ENCODE measurements at places on chromosomes 13 and 19.
A peak's percentile ranks its signal among the peaks of the same experiment; 100 is the strongest.

DNA sequence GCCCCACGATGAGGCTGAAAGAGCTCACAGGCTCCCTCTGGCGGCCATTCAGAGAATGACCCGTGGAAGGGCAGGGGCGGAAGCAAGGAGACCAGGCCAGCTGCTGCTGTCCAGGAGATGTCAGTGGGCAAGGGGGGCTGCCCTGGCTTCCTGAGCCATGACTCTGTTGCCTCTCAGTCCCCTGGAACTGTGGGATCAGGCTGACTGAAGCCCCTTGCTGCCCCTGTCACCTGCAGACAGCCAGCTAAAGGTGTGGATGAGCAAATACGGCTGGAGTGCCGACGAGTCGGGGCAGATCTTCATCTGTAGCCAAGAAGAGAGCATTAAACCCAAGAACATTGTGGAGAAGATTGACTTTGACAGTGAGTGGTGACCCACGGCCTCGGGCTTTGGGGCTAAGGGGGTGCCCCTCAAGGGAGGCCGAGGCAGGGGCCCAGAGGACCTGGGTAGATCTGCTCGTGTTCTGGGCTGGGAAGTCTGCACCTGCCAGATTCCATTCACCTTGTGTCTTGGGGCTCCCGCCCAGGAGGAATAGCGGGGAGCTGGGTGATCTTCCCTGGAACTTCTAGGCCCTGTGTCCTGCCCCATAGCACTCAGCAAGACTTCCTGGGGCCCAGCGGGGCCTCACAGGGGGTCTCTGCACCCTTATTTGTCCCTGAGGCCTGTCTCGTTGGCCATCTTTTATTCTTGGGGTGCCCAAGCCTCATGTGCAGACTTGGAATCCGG lies 12.5 kb upstream of the ACTN4 start:
- peak; percentile 83 for DNase-seq

- DNase-seq = no peak
These were observed 12.4 kb upstream of the CD22 start for GRCh38 chr19:35316560-35316959.

DNA sequence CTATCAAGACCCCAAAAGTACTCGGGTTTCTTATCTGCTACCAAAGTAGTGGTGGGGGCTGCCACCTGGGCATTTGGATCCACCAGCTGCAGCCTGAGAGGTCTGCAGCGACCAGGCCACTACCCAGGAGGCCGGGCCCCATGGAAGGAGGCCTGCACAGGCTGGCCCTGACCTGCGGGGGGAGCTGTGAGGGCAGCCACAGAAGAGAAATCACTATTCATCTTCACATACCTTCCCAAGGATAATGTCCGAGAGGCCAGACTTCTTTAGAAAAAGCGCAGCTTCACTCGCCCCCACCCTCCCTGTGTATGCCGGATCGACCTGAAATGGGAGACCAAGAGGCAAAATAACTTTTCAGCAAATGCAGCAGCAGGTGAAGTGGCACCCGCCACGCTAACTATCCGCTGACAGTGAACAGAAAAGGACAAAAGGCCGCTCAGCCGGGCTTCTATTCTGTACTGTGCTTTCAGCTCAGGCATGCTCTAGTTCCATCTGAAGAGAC lies 30.1 kb downstream of the EPS15L1 start:
- DNase-seq = no peak

DNA sequence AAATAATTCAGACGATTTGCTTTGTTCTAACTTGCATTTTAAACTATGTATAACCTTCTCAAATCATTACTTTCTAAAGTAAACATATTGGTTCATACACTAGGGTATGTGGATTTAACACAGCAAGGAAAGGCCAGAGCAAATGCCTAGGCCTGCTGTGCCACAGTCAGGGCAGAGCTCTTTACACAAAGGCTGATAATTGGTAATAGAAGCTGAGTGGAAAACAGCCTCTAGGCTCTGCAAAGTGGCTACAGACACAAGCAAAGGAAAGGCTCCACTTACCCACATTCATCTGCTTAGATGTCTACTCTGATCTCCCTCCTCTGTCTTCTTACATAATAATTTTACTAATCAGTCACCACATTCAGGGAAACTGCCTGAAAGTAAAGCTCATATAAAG lies 382.9 kb downstream of the OLFM4 start:
- DNase-seq = no peak

GRCh38 chr19:8504919-8505318 lies 2.5 kb upstream of the PRAM1 start:
- DNase-seq = no peak

- no peak for DNase-seq
These were observed 13.7 kb downstream of the GAS6 start for GRCh38 chr13:113849981-113850721.

DNA sequence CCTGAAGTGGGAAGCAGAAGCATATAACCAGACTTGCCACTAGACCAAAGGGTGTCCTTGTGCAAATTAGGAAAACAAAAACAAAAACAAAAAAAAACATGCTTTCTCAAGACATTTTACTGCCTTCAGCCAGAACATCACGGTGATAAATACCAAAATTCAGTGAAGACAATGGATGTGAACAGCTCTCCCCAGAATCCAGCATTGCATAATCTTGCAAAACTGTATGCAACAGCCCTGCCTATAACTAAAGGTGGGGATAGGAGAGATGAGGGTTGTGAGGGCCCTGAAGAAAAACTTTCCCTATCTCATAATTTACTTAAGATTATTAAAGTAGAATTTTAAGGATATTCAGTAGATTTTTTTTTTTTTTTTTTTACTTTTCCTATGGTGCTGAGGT lies 24.9 kb upstream of the NDFIP2 start:
- DNase-seq = no peak

DNA sequence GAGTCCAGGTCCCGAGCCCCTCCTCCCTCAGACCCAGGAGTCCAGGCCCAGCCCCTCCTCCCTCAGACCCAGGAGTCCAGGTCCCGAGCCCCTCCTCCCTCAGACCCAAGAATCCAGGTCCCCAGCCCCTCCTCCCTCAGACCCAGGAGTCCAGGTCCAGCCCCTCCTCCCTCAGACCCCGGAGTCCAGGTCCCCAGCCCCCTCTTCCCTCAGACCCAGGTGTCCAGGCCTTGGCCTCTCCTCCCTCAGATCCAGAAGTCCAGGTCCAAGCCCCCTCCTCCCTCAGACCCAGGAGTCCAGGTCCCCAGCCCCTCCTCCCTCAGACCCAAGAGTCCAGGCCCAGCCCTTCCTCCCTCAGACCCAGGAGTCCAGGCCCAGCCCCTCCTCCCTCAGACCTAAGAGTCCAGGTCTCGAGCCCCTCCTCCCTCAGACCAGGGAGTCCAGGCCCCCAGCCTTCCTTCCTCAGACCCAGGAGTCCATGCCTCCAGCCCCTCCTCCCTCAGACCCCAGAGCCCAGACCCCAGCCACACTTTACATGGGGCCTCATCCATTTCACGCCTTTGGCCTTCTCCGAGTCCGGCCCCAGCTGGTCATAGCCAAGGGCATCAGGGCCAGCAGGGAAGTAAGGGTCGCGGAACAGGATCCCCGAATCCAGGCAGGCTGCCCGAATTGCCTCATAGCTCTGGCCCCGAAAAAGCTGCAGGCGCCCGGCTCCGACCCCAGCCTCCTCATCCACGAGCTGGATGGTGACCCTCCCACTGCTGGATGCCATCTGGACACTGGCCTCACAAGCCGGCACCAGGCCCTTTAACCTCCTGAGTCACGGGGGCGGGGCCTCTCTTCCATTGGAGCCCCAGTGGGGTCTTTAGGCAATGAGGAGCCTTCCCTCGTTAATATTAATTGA lies 628 bp downstream of the CAPN12 start:
- DNase-seq = no peak

GRCh38 chr13:99496184-99497142 lies 4.8 kb upstream of the TM9SF2 start:
- DNase-seq = peak; percentile 21

GRCh38 chr19:47430041-47430802 lies 10.9 kb upstream of the MEIS3 start:
- peak; percentile 51 for DNase-seq

- DNase-seq = no peak
These were observed 39.3 kb downstream of the MBNL2 start for GRCh38 chr13:97261254-97262005.

GRCh38 chr13:72004246-72004645 lies 137.2 kb upstream of the DACH1 start:
- DNase-seq = no peak

DNA sequence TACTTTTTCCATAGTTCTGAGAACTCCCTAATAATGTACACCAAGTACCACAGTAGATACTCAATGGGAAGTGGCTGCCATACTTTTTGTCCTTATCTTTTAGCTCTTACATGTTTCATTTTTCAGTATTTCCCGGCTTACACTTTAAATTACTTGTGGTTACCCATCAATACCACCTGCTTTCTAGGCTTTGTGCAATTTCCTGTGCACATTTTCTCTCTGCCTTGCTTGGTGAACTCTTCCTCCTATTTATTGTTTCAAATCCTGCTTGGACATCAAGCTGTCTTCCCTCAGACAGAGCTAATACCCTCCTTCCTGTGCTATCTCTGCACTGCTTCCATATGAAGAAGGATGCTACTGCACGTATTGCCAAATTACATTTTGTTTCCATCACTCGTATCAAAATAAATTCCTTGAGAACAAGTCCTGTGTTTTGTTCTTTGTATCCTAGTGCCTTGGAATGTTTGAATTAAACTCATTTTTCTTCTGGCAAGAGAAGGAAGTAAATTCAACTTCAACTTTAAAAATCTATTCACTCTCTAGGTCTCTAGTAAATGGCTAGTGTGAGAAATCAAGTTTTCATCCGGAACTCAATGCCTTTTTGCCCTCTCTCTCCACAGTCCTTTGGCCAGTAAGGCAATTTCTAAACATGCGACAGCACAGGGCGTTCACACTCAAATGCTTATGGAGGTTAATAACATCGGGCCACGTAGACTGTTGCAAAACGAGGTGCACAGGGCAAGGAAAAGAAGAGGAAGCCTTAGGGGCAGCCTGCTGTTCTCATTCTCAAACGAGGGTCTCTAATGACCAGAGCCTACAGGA lies 5.6 kb downstream of the ZAR1L start:
- DNase-seq = no peak

DNA sequence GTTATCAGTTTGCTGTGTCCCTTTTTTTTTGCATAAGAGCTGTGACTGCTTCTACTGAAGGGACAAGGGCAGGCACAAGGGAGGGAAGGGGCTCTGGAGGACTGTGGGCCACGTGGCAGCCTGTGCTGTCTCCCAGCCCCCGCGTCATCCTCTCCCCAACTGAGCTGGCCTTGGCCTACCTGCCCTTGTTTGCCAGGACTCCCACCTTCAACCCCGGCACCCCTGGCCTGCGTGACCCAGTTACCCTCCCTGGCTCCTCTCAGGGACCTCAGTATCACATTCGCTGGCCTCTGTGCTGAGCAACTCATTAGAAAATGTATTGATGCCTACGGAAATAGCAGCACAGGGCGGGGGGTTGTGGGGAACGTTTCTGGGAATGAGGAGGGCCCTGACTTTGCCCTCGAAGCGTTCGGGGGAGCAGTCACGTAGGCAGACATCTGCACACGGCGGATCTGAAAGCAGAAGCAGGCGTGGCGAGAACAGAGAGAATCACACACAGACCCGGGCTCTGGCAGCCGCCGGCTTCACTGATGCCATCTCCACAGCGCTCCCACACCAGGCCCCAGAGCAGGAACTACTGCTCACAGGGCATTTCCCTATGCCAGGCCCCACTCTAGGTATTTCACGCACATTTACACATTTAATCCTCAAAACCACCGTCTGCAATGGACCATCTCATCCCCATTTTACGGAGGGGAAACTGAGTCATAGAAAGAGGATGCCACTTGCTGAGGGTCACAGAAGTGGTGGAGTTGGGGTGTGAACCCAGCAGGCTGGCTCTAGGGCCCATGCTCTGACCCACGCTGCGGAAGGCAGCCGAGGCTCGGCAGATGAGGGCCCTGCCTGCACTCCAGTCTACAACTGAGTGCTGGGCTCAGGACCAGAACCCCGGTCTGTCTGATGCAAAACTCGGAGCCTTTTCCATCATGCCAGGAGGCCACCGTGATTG lies 5.7 kb upstream of the ATF5 start:
- no peak for DNase-seq

DNA sequence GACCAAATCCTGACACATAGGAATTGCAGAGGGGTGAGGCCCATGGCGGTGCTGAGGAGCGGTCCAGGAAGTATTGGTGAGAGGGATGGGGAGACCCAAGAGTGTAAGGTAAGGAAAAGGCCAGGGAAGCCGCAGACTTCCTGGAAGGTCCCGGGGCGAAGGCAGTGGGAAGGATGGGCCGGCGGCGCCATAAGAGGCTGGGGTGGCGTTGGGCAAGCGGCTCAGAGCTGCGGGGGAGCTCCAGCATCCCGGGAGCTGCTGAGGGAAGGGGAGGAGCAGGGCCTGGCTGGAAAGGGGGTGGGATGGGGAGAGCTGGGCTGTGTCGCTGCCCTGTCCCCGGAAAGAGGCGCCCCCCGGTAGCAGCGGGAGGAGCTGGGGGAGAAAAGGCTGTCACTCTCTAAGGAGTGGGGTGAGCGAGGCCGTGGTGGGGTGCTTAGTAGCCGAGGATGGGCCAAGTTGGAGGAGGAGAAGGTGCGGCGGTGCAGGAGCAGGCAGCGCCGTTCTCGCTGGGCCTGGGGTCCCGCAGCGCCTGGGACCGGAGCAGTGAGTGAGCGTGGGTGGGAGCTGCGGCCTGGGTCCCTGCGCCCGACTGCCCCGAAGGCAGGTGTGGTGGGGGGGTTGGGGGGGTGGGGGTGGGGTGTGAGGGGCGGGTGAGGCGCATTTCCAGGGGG lies 30.7 kb downstream of the C1QTNF9 start:
- no peak for DNase-seq

DNA sequence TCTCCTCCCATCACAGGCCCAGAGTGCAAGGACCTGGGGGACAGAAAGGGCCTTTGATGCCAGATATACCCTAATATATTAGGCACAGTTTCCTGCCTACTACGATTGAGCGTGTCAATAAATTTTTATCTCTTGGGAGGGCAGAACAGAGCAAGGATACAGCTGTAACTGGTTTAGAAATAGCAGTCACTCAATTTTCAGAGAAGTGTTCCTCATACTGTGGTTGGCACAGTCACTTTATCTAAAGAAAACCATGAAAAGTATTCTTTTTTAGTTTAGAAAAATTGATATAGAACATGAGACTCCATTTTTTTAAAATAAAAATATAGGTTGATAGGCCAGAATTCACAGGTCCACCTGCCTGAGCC lies 460 bp upstream of the ZNF155 start:
- no peak for DNase-seq

DNA sequence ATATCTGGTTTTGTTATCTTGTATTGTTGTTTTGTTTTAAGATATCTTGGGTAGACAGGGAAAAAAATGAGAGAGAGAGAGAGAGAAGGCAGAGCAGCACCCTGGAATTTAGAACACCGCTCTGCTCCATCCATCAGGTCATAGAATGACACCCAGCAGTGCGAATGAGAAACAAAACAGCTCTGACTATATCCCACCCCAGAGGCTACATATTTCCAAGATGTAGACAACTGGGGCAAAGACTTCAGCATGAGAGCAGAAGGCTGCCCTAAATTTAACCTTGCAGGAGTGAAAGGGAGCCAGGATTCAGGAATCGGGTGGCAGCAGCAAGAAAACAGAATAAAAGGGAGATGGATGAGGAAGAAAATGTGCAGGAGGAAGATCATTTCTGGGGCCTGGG lies 46.5 kb downstream of the TNFSF13B start:
- no peak for DNase-seq

GRCh38 chr19:4929186-4929585 lies 19.9 kb downstream of the UHRF1 start:
- no peak for DNase-seq
